ENCODE measurements at places on chromosomes 13 and 19. TPM values are rescaled to one million over a fixed set of nuclear protein-coding genes. Genes with fewer than 3 reads are reported as not detected.

DNA sequence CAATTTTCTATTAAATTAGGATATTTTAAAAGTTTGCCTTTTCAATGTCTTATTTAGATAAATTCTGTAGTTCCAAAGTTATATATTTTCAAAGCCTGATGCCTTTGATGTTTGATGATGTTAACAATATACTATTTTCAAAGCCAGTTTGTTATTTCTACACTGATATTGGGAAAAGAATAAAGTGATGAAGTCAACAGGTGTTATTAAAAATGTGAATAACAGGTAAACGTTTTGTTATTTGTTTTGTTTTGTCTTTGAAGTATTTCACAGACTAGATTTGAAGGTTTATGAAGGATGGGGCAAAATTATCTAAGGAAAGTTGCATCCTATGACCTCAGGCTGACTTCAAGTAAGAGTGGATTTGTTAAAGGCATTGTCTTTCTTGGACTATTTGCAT lies 33.1 kb upstream of the ZNF420 start:
- DNase-seq, result no peak
- H3K4me3 ChIP-seq, result no peak overlapping the region
- no peaks in the 10 kb centered on the region for H3K27me3 ChIP-seq
- no peaks in the 10 kb centered on the region for H3K4me1 ChIP-seq
- H3K27ac ChIP-seq, result no peak overlapping the region

DNA sequence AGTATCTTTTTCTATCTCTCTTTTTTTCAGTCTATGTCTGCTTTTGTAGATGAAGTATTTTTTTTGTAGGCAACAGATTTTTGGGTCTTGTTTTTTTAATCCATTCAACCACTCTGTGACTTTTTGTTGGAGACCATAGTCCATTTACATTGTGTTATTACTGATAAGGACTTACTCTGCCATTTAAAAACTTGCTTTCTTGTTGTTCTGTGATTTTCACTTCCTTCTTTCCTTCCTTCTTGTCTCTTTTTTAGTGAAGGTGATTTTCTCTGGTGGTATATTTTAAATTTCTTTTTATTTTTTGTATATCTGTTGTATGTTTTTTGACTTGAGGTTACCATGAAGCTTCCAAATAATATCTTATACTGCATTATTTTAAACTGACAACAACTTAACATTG lies 79.5 kb downstream of the COG6 start:
- DNase-seq, result no peak
- H3K4me3 ChIP-seq, result no peak overlapping the region
- H3K36me3 ChIP-seq, result no peaks in the 10 kb centered on the region
- H3K27me3 ChIP-seq, result no peaks in the 10 kb centered on the region

DNA sequence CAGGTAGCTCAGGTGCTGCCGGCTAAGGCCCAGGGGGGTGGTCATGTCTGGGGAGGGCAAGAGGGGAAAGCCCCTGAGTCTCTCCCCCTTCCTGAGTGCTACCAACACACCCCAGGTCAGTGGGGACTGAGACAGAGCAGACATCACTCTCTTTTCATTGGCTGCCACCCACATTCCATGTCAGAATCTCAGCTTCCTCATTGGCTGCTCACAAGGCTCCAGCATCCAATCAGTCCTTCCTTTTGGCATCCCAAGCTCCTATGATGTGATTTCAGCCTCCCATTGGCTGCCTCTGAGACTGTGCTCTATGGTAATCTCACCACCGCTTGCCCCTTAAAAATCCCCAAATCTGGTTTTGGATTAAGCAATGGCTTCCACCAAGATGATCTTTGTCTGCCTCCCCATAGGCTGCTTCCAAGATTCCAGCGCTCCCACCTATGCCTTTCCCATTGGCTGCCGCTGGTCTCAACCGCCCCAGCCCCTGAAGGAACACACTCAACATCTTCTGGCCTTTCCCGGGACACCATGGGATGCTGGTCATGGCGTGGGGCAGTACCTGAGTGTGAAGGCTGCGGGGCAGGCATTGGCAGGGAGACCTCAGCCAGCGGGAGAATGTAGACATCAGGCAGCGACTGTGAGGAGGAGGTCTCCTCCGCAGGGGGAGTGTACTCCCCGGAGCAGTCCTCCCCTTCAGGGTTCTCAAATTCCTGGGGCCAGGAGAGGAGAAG lies 2.0 kb downstream of the LMTK3 start:
- DNase-seq, result no peak
- no peak overlapping the region for H3K27ac ChIP-seq
- H3K27me3 ChIP-seq, result peaks cover 13% of the 10 kb centered on the region

- no peaks in the 10 kb centered on the region for H3K36me3 ChIP-seq
- H3K4me1 ChIP-seq, result no peaks in the 10 kb centered on the region
- H3K27ac ChIP-seq, result no peak overlapping the region
- no peak overlapping the region for H3K4me3 ChIP-seq
- no peaks in the 10 kb centered on the region for H3K27me3 ChIP-seq
These were observed 176.5 kb downstream of the NUFIP1 start for GRCh38 chr13:44812818-44813217.

- no peak for DNase-seq
- peaks cover 28% of the 10 kb centered on the region for H3K36me3 ChIP-seq
- no peak overlapping the region for H3K27ac ChIP-seq
These were observed 3.8 kb downstream of the ZNF792 start for GRCh38 chr19:34960103-34960805.

- no peaks in the 10 kb centered on the region for H3K27me3 ChIP-seq
- H3K27ac ChIP-seq, result no peak overlapping the region
- H3K4me1 ChIP-seq, result no peaks in the 10 kb centered on the region
- peaks cover 56% of the 10 kb centered on the region for H3K36me3 ChIP-seq
- no peak for DNase-seq
- no peak overlapping the region for H3K4me3 ChIP-seq
These were observed 52.0 kb downstream of the EPS15L1 start for GRCh38 chr19:16419669-16420335.

- H3K36me3 ChIP-seq, result no peaks in the 10 kb centered on the region
- no peaks in the 10 kb centered on the region for H3K27me3 ChIP-seq
- no peak overlapping the region for H3K4me3 ChIP-seq
- no peak for DNase-seq
These were observed 10.5 kb downstream of the PEX11G start for GRCh38 chr19:7478173-7478842.

GRCh38 chr19:41398050-41398418 lies 416 bp downstream of the BCKDHA start:
- peak overlapping the region; percentile 100 for H3K4me3 ChIP-seq
- H3K36me3 ChIP-seq, result peaks cover 3% of the 10 kb centered on the region
- H3K27ac ChIP-seq, result no peak overlapping the region
- DNase-seq, result no peak
- H3K4me1 ChIP-seq, result peaks cover 19% of the 10 kb centered on the region
- no peaks in the 10 kb centered on the region for H3K27me3 ChIP-seq

GRCh38 chr13:98447881-98448641 lies 128.8 kb downstream of the STK24 start:
- H3K27me3 ChIP-seq, result no peaks in the 10 kb centered on the region
- peaks cover 5% of the 10 kb centered on the region for H3K4me1 ChIP-seq
- peak; percentile 69 for DNase-seq
- H3K4me3 ChIP-seq, result no peak overlapping the region
- H3K36me3 ChIP-seq, result peaks cover 11% of the 10 kb centered on the region

- H3K4me1 ChIP-seq, result no peaks in the 10 kb centered on the region
- no peaks in the 10 kb centered on the region for H3K27me3 ChIP-seq
- H3K4me3 ChIP-seq, result no peak overlapping the region
- no peak overlapping the region for H3K27ac ChIP-seq
These were observed 10.4 kb upstream of the F2RL3 start for GRCh38 chr19:16878181-16878965.

DNA sequence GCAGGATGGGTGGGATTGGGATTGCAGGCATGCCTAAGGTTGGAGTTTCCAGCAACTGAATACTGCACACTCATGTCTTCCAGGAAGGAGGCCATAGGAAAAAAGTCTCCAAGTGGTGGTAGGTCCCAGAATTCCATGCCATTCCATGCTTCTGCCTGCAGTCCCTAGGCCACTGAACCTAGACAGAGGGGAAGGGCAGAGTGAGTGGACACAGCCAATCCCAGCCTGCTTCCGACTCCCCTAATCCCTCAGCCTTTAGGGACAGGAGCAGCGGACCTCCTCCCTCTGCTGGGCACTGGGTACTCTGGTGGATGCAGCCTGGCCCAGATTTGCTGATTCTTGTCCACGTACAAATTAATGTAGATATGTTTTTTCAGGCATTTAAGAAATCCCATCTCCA lies 17.0 kb downstream of the VSTM2B start:
- DNase-seq, result no peak
- no peaks in the 10 kb centered on the region for H3K4me1 ChIP-seq
- H3K36me3 ChIP-seq, result no peaks in the 10 kb centered on the region
- no peak overlapping the region for H3K27ac ChIP-seq
- no peak overlapping the region for H3K4me3 ChIP-seq

DNA sequence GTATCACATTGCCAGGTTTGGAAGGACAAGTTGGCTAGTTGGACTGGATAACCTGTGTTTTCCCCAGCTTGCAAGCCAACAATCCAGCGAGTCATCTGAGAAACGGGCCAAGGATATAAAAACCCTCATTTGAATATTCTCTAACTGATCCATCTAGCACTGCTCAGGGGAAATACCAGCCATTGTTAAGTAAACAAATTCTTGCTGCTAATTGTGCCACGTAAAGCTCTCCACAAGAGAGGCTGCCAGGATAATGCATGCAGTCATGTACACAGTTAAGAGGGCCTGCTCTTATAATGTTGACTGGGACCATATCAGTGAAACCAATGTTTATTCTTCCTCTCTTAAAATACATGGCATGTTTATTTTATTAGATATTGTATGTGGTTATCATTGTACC lies 663.2 kb upstream of the SGCG start:
- no peak for DNase-seq
- no peaks in the 10 kb centered on the region for H3K36me3 ChIP-seq
- H3K27me3 ChIP-seq, result no peaks in the 10 kb centered on the region
- H3K4me3 ChIP-seq, result no peak overlapping the region

GRCh38 chr19:2716275-2716650 lies 4.9 kb downstream of the DIRAS1 start:
- DNase-seq, result no peak
- H3K4me1 ChIP-seq, result peaks cover 2% of the 10 kb centered on the region
- no peaks in the 10 kb centered on the region for H3K36me3 ChIP-seq
- H3K27me3 ChIP-seq, result no peaks in the 10 kb centered on the region
- no peak overlapping the region for H3K4me3 ChIP-seq

GRCh38 chr13:30033681-30034457 lies 183.5 kb upstream of the UBL3 start:
- H3K27me3 ChIP-seq, result no peaks in the 10 kb centered on the region
- no peaks in the 10 kb centered on the region for H3K36me3 ChIP-seq
- no peak overlapping the region for H3K4me3 ChIP-seq
- no peak overlapping the region for H3K27ac ChIP-seq

DNA sequence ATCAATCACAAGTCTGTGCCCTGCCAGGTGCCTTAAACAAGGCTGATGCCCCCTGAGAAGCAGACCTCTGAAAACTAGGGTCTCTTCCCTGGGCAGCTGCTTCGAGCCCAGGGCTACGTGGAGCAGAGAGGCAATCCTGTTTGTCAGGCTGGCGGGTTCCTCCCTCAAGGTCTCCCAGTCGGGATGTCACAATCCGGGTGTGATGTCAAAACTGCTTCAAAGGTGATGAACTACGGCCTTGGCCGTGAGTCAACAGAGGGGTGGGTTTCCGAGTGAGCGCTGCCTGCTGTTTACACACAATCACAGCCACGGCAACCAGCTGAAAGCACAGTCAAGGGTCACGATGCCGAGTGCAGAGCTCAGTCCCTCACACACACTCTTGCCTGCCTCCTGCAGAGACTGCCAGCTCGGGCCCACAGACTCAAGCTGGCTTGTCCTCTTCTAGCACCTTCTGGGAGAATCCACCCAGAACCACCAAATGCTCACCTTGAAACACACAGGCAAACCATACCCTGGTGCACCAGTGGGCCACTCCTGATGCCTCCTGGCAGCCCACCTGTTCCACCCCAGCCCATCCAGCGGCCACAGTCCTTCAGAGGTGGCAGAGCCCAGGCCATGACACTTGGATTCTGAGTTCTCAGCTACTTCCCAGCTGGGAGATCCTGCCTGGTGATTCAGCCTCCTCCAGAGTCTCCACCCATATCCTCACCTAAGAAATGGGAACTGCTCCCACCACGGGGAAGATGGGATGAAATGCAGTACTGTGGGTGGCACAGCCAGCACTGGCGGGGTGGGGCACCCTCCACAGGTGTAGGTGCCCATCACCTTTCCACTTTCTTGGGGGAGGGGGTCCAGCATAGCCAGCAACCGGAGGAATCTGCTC lies 6.8 kb downstream of the ELL start:
- no peaks in the 10 kb centered on the region for H3K36me3 ChIP-seq
- peak overlapping the region; percentile 92 for H3K27ac ChIP-seq
- H3K27me3 ChIP-seq, result no peaks in the 10 kb centered on the region
- H3K4me1 ChIP-seq, result peaks cover 51% of the 10 kb centered on the region
- peak overlapping the region; percentile 10 for H3K4me3 ChIP-seq

DNA sequence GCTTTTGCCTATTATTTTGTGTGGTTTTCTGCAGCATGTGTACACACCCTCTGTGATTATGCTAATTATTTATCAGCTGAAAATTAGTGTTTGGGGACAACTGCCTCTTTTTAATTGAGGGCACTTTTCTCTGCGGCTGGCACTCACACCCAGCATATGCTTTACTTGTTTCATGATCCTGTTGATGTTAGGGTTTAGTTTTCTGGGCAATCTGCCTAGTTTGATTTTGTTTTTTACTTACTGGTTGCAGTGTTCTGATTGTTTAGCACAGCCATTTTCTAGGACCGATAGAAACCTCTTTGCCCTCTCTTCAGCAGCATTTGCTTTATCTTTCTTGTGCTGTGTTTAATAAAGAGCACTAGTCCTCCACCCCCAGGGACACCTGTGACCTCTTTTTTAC lies 161.6 kb downstream of the PAN3 start:
- H3K4me1 ChIP-seq, result no peaks in the 10 kb centered on the region
- H3K4me3 ChIP-seq, result no peak overlapping the region
- peaks cover 4% of the 10 kb centered on the region for H3K36me3 ChIP-seq

GRCh38 chr19:12773571-12773970 lies 1.8 kb downstream of the HOOK2 start:
- peaks cover 7% of the 10 kb centered on the region for H3K36me3 ChIP-seq
- H3K4me3 ChIP-seq, result no peak overlapping the region
- H3K27me3 ChIP-seq, result no peaks in the 10 kb centered on the region
- peaks cover 4% of the 10 kb centered on the region for H3K4me1 ChIP-seq
- DNase-seq, result no peak

DNA sequence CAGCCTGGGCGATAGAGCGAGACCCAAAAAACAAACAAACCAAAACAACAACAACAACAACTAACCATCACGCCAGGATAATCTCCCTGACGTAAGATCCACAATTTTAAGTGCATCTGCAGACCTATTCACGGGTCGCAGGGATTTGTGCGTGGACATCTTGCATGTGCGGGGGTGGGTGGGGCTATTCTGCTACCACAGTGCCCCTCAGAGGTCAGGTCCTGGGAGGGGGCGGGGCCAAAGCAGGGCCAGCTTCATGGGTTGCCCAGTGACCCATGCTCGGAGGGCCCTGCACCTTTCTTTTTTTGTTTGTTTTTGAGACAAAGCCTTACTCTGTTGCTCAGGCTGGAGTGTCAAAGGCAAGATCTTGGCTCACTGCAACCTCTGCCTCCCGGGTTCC lies 2.6 kb upstream of the CDC42EP5 start:
- no peak overlapping the region for H3K4me3 ChIP-seq
- no peaks in the 10 kb centered on the region for H3K4me1 ChIP-seq
- H3K27me3 ChIP-seq, result no peaks in the 10 kb centered on the region
- DNase-seq, result no peak
- H3K27ac ChIP-seq, result no peak overlapping the region

The FAM216B gene
- total RNA-seq, result 0.09 TPM

The CLIP3 gene
- 10.3 TPM for total RNA-seq

The FBXO17 gene
- 32.3 TPM for total RNA-seq

The RASIP1 gene
- total RNA-seq, result 23.3 TPM

The KIR2DL3 gene
- total RNA-seq, result 0.25 TPM

The ZNF829 gene
- total RNA-seq, result 4.4 TPM

The FCER2 gene
- 1.0 TPM for total RNA-seq

The IFNL3 gene
- not detected for total RNA-seq

The TM9SF2 gene
- 144 TPM for total RNA-seq

The C19orf85 gene
- total RNA-seq, result not detected

The CYP4F12 gene
- total RNA-seq, result 4.4 TPM

The KIRREL2 gene
- not detected for total RNA-seq
